ENCODE measurements at places on chromosomes 2 and 18. TPM values are rescaled to one million over a fixed set of nuclear protein-coding genes. Genes with fewer than 3 reads are reported as not detected.

GRCh38 chr2:195468771-195469170 lies 188.3 kb upstream of the SLC39A10 start:
- no peak for DNase-seq

DNA sequence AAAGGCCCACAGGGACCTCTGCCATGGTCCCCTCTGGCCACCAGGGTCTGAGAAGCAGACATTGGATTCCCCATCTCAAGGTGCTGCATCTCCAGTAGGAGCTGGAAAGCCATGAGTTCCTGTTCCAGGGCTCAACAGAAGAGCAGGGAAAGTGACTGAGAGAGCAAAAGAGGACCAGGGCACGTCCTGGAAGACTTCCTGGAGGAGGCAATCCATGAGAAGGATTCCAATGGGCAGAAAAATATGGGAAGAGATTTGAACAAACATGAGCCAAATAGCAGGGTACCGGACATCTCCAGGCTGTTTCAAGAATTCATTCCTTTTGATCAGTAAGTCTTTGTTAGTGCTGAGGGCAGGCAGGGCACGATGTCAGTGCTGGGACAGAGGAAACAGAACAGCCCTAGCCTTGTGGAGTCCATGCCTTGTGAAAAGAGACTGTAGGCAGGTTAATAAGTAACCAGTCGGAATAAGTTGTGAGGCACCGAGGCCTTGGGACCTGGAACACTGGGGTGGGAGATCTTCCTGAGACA lies 72.8 kb upstream of the TWIST2 start:
- no peak for DNase-seq

GRCh38 chr2:41854227-41854626 lies 193.6 kb upstream of the PKDCC start:
- no peak for DNase-seq

DNA sequence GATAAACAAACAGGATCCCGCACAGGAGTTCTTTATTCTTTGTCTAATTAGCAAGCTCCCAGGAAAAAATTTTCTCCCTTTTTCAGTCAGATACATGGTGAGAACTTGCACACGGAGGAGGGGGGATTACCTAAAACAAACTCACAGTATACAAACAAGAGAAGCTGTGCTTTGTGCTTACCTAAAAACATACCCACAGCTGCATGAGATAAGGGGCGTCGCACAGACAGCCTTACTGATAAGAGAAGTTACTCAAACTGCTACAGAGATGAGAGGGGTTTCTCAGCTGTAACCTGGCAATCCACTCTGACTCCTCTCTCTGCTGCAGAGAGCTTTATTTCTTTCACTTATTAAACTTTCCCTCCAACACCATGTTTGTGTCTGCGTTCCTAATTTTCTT lies 32.9 kb upstream of the ST3GAL5 start:
- DNase-seq = no peak

DNA sequence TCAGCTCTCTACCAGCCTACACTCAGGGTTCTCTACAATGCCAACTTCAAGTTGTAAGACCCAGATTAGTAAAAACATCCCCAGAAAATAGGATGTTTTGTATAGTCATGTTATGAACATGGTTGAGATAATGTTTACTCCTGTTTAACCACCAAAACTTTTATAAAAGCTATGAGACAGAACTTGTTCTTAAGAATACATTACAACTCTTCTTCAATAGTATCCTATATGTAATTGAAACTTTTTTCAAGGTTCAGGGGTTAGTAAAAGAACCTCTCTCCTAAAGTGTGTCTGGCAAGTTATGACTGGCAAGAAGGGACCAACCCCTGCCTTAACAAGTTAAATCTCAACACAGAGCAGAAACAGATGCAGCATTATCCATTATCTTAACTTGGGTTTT lies 118.8 kb upstream of the STK17B start:
- DNase-seq = no peak

GRCh38 chr18:78659748-78660147 lies 319.9 kb upstream of the SALL3 start:
- DNase-seq = no peak

The ALPP gene
- not detected for total RNA-seq

The FZD7 gene
- total RNA-seq = 3.4 TPM

The SERPINB11 gene
- total RNA-seq = not detected
